ENCODE measurements at places on chromosomes 16 and 17.
A peak's percentile ranks its signal among the peaks of the same experiment; 100 is the strongest.

- DNase-seq: no peak
Observed at GRCh38 chr16:47026492-47026891, 53.0 kb upstream of the DNAJA2 start.

DNA sequence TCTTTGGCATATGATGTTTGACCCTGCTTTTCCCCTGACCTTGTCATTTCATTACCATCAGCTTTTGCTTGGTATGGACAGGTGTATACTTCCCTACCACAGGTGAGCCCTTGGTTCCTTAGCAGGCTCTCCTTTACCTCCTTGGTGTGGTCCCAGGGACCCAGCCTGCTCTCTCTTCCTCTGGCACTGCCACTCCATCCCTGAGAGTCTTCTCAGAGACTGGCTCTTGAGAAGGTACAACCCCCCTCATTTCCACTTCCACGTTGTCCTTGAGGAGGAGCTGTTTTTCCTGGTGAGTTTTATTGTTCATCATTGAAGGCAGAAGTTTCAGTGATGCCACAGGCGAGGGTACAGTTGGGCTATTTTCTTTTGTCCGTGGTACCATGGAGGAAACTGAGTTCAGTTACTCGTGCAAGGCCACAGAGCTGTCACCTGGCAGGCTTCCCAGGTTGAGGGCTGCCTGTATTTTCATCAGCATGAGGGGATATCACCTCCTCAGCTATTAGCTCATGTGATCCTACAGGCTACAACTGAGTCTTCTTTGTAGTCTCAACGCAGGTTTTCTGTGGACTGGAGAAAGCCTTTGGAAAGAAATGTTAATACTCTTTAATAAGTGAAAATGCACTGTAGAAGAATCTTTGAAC, 52.3 kb downstream of the MSI2 start:
- no peak for DNase-seq

GRCh38 chr17:15361151-15361550, 19.8 kb upstream of the TEKT3 start:
- DNase-seq: no peak

DNA sequence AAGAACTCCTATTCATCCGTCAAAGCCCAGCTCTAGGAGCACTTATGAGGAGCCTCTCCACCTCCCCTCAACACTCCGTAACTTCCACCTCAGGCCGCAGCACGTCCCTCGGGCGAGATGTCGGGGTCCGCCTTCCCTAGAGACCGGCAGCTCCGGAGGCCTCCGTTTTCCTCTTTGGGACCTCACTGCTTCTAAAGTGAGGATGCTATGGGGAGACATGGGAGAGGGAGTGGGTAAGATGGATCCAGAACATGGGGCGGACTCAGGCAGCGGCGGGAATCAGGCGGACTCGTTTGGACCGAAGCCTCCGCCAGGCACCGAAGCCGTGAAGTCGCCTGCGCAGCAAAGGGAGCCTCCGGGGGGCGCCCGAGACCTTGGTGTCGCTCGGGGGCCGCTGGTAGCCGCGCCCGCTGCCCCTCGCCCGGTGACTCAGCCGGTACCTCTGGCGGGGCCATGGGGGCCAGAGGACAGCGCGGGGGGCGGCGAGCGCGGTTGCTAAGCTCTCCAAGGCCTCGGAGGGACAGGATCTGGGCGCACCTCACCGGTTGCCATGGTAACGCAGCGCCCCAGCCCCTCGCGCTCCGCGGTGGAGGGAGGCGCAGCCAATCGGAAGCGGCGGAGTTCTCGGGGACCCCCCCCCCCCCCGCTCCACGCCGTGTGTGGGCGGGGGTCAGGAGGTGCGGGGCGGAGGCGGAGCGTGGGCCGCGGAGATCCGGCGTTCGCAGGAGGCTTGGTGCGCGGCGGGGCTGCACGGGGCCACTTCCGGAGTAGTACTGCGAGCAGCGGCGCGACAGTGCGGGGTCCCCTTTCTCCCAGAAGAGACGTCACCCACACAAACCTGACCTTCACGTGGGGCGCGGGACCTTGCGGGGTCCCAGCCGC, 1.3 kb upstream of the HIC1 start:
- no peak for DNase-seq

- DNase-seq: no peak
Observed at GRCh38 chr16:69936751-69937211, 14.4 kb upstream of the CLEC18A start.

- peak; percentile 59 for DNase-seq
Observed at GRCh38 chr17:44203731-44204440, 4.2 kb upstream of the ATXN7L3 start.

DNA sequence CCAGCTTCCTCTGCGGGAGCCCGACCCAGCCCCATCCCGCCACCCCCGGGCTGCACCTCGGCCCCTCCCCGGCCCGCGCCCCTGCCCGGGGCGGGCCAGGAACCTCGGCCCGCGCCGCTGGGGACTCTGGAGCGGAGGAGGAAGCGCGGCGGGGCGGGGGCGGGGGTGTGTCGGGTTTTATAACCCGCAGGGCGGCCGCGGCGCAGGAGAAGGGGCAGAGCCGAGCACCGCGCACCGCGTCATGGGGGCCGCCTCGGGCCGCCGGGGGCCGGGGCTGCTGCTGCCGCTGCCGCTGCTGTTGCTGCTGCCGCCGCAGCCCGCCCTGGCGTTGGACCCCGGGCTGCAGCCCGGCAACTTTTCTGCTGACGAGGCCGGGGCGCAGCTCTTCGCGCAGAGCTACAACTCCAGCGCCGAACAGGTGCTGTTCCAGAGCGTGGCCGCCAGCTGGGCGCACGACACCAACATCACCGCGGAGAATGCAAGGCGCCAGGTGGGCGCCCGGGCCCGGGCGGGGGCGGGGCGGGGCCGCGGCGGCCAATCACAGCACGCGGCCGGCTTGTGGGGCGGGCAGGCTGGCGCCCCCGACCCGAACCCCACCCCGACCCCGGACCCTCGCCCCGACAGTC, at the start of gene ACE:
TSS of gene ACE (plus strand) at position 208 of the 626 bp plus-strand sequence. CDS start at position 242, 34 bp downstream.
- peak; percentile 64 for DNase-seq

DNA sequence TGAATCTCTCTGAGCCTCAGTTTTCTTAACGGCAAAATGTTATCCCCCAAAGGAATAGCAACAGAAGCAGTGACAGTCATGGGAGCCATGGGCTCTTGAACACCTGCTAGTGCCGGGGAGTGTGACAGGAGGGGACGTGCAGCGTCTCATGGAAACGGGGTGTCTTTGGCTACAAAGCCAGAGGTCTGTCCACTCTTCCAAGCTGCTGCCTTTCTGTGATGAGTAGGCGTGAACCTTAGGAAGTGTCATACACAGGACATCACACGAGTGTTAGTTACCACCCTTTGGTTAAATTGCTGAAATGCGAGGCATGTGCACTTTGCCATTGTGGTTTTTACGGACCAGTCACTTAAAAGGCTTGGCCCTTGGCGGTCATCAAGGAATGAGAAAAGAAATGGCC, 93.4 kb downstream of the IRF8 start:
- DNase-seq: no peak

DNA sequence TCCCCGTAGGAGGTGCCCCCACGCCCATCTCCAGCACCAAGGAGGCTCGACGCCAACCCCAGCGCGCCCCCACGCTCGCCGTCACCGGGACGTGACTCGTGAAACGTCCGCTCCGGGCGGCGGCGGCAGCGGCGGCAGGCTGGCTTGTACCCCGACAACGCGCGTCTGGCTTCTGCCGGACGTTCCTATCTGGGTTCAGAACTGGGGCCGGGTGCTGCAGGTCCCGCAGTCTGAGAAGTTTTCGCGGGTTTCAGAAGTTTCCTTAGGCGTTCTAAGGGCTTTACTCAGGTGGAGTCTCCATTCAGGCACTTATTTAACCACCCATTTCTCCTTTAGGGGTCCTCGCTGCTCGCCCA, 672 bp upstream of the ALKBH5 start:
- peak; percentile 52 for DNase-seq

DNA sequence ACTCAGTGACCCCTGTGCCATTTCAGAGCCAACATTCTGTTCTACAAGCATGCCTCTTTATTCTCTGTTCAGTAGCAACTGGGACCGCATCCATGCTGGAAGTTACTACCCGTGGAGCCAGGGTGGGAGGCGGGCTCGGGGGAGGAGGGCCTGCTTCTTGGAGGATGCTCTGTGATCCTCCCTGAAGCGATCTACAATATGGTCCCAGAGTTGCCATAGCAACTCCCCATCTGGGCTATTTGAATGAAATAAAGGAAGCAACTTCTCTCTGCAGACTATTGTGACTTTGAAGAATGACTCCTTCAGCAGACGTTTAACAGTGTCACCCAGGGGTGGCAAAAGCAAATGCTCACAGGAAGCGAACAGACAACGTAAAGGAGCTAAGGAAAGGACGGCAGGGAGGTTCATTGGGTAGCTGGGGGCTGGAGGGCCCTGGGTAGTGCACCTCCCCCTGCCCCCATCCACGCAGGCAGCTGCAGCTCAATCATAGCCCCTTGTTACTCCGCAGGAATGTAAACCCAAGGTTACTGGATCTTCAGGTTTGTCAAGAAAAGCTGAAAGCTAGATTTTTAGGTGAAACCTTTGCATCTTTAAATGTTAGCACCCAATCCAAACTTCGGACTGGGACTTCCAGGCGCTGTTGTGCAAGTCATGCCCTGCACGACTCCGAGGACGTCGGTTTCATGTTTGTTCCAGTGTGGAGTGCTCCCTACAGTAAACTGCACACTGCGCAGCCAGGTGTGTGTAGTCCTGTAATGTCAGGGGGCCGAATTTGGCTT, 51.1 kb upstream of the MEAK7 start:
- peak; percentile 50 for DNase-seq

GRCh38 chr16:73355981-73356380, 308.1 kb upstream of the ZFHX3 start:
- no peak for DNase-seq

DNA sequence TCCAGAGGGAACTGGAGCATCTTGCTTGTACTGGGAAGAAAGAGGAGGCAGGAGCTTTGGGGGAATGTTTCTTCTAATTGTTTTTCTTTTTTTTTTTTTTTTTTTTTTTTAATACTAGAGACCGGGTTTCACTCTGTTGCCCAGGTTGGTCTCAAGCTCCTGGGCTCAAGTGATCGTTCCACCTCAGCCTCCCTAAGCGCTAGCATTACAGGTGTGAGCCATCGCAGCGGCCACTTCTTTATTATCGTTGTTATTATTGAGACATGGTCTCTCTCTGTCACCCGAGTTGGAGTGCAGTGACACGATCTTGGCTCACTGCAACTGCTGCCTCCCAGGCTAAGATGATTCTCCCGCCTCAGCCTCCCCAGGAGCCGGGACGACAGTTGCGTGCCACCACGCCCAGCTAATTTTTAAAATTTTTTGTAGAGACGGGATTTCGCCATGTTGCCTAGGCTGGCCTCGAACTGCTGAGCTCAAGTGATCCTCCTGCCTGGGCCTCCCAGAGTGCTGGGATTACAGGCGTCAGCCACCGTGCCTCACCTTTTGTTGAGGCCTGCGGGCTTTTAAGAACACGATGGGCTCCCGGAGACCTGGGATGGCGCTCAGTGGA, 137.3 kb upstream of the GSE1 start:
- no peak for DNase-seq

DNA sequence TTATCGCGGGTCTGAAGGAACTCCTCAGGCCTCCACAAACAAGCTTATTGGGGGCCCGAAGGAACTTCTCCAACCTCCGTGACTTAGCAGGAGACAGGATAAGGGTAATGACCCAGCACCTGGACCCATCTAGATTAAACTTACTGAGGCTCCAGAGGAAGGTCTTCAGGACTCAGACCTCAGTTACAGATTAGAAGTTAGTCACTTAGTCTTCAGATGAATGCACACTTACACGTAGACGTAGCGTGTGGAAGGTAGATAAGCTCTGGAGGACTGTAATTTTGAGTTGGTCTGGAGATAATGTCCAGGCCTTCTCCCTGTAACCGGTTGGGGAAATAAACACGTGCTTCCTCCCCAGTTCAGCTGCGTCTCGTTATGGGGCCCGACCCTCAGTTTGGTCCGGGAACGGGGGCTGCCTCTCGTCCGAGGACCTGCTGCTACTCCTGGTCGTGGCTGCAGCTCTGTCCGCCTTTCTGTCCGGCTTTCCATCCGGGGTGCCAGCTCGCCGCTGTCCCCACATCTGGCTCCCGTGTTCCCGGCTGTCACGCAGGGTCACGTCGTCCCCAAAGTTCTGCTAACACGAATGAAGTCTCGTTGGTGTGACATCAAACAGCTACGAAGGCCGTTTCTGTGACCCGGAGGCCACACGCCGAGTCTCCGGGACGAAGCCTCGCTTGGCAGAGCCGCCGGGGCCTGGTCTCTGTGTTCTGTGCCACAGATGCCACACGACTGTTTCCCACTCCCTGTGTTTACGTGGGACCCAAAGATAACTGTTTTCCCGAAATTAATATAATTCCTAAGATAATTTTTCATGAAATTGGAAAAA, 11.8 kb upstream of the SECTM1 start:
- no peak for DNase-seq

DNA sequence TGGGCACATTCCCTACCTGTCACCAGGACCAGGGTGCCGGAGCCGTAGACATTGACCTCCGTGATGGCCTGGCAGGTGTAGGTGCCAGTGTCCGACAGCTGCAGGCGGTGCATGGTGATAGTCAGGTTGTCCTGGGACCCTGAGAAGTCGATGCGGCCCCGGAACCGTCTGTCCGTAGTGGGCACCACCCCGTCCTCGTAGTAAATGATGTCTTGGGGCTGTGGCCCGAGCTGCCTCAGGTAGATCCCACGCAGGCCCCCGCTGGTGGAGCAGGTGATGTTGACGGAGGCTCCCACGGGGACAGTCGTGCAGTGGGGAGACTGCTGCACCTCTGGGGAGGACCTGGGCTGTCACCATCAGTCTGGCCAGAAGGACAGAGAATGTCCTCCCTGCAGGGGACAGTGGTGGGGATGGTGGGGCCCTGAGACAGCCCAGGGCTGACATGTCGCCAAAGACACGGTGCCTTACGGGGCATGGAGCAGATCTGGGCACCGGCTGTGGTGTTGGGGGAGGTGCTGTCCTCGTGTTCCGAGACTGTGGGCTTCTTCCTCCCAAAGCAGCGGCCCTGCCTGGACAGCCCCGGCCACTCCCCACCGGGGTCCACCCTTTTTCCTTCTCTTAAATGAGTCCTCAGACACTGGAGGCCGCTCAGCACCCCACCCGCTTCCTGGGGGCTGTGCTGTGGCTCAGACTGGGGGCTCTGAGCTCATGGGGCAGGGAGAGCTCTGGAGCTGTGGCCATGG, 586 bp downstream of the CD7 start:
- no peak for DNase-seq

DNA sequence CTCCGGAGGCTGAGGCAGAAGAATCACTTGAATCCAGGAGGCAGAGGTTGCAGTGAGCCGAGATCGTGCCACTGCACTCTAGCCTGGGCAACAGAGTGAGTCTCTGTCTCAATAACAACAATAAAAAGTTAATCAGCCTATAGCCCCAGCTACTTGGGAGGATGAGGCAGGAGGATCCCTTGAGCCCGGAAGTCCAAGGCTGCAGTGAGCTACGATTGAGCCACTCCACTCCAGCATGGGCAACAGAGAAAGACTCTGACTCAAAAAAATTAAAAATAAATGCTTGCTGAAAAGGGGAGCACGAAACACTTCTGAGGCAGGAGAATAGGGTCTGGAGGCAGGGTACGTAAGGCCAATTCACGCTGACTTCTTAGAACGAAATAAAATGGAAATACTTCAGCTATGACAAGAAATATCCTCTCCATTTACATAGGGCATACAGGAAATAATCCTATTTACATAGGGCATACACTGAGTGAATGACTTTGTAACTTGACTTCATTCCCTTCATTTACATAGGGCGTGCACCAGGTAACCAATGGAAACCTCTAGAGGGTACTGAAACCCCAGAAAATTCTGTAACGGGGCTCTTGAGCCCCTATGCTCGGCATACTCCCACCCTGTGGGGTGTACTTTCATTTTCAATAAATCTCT, 3.2 kb upstream of the PRPSAP1 start:
- no peak for DNase-seq

GRCh38 chr17:59357219-59357697, 25.8 kb downstream of the YPEL2 start:
- DNase-seq: no peak

GRCh38 chr17:45186801-45187354, 25.2 kb downstream of the HEXIM2 start:
- no peak for DNase-seq
